Cardiac fibroblast (primary cell): ENCODE measurements at places on chromosomes 1 and 21.

GRCh38 chr1:30696831-30697230 lies 26.6 kb downstream of the MATN1 start:
- DNase-seq, result no peak

- peak; percentile 99 for DNase-seq
Observed at GRCh38 chr1:15799004-15799867, 8.2 kb downstream of the UQCRHL start.

- no peak for DNase-seq
Observed at GRCh38 chr1:64502931-64503330, 33.0 kb downstream of the CACHD1 start.

GRCh38 chr1:66156144-66156543 lies 363.4 kb downstream of the PDE4B start:
- no peak for DNase-seq

- DNase-seq, result no peak
Observed at GRCh38 chr1:61616830-61617229, 108.1 kb downstream of the TM2D1 start.

DNA sequence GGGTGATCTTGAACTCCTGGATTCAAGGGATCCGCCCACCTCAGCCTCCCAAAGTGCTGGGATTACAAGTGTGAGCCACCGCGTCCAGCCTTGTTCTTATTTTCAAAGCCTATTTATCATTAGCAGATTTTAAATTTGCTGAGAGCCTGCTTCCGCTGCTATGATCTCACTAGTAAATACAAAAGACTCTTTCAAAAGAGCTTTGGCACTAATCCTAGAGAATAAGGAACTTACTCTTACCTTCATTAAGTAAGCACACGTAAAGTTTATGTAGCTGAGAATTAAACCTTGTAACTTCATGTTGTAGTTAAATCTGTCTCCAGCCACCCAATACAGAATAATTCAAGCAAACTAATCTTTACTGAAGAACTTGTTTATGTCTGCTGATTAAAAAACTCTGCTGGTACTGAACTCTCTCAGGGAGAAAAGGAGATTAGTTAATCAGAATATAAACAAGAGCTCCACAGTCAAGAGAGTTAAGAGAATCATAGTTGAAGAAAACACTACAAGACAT lies 72.3 kb downstream of the RUSC1 start:
- peak; percentile 43 for DNase-seq

GRCh38 chr1:9201401-9202239 lies 33.0 kb upstream of the H6PD start:
- DNase-seq, result peak; percentile 72

DNA sequence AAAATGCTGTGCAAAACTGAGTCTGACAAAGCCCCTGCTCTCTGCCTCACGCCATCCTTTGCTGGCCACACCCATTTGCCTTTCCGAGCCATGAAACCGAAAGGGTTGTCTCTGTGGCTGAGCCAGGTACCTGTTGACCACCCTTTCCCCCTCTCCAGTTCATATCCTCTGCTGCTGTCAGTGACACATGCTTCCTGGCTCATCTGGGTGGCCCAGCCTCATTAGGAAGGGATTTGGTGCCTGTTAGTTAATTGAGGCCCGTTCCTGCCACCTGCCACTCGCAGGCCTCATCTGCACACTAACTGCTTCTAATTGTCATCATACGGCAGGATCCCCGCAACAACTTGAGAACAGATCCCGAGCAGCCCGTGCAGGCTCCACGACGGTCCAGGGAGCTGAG lies 79.2 kb downstream of the OLIG1 start:
- no peak for DNase-seq

DNA sequence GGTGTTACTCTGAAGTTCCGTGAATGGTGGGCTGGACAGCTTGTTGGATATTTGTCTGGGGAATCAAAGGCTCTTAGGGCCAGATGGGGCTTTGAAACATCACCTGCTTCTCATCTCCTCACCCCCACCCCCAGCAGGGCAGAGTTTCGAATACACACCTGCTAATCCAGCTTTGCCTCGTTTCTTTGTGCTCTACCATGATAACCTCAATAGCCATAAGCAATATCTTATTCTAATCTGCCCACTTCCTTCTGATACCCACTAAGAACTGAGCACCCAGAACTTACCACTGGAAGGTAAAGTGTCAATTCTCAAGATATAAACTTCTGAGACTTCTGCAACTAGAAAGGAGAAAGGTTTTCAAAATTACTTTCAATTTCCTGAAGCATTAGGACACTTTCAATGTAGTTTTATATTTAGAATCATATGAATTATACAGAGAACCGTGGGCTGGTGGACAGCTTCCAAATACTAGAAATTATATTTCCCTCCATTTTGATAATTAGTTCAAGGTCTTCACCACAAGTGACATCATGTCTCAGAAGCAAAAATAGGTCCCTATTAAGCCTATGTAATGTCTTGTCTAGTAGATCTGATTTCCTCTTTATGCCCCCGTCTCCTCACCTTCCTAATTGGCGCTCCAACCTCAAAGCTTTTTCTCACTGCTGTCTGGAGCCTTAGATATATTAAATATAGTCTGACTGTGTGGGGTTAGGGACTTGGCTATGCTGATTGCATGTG lies 64.4 kb upstream of the NEK2 start:
- no peak for DNase-seq

DNA sequence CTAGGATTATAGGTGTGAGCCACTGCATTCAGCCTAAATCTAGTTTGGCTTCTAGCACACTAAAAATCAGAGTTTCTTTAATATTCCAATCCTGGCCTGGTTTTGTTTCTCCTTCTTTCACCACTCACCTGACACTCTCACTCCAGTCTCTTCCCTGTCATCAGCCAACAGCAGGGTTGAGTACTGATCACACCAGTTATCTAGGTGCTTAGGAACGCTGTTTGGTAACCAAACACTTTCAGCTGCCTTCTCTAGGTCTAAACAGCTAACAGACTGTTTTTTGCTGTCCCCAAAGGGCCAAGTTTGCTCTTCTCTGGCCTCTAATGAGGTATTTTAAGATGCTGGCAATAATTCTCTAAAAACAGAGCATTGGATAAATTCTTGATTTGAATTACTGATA lies 17.7 kb upstream of the FRRS1 start:
- DNase-seq, result no peak

DNA sequence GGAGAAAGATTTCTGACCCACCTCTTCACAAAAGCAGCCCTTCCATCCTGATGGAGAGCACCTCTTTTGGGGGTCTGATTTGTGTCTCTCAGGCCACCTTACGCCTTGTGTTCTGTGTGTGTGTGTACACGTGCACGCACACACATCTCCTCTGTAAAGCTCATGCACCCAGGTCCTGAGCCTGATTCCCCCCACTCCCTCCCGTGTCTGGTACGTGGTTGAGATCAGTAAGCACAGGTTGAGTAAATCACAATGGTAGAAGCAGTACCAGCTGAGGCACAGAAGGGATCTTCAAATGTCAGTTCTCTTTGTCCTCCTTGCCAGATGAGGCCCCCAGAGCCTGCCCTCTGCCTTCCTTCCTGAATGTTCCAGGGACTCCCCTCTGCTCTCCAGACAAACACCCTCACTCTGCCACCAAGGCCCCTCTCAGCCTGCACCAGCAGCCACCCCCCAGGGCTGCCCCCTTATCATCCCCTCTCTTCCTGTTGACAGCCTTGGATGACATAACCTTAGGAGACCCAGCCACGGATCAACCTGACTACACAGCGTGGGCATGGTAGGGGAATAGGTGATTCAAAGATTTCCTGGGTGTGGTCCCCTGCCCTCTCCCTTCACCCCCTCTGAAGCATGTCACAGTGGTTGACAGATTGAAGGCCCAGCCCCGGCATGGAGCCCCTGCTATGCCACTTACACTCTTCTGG lies 112.8 kb downstream of the HIVEP3 start:
- DNase-seq, result no peak

GRCh38 chr1:109717729-109718128 lies 5.7 kb downstream of the GSTM5 start:
- no peak for DNase-seq

GRCh38 chr1:66623812-66624211 lies 89.9 kb downstream of the SGIP1 start:
- peak; percentile 84 for DNase-seq

DNA sequence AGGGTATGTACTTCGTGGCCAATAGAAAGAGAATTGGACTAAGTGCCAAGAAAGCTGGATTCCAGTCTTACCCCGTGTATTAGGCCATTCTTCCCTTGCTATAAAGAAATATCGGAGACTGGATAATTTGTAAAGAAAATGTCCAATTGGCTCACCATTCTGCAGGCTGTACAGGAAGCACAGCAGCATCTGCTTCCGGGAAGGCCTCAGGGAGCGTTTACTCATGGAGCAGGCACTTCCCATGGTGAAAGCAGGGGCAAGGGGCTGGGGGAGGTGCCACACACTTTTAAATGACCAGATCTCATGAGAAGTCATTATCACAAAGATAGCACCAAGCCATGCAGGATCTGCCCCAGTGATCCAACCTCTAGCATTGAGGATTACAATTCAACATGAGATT lies 7.8 kb upstream of the AMIGO1 start:
- DNase-seq, result no peak

DNA sequence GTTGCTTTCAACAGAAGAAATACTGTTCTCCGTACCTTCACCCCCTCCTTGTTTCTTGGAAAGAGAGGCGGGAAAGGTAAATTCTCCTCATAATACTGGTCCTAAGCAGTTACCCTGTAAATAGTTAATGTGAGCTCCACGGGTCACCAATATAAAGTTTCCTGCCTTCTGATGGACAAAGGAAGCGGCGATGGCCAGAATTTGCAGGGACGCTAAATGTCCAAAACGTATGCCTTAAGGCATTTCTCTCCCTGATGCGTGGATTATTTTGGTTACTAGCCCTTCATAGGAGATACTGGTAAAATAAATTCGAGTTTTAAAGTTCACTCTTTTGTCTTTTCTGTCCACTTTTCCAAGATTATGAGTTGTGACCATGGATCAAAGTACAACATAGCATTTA lies 898 bp upstream of the PTGS2 start:
- DNase-seq, result peak; percentile 46

- peak; percentile 90 for DNase-seq
Observed at GRCh38 chr1:244207042-244207934, 156.2 kb downstream of the ZBTB18 start.

- DNase-seq, result peak; percentile 52
Observed at GRCh38 chr1:210377731-210378333, 49.1 kb downstream of the HHAT start.
